CD8-positive, alpha-beta memory T cell (primary cell): ENCODE measurements at places on chromosomes 16 and 17. TPM values are rescaled to one million over a fixed set of nuclear protein-coding genes. Genes with fewer than 3 reads are reported as not detected.

- no peaks in the 10 kb centered on the region for H3K27me3 ChIP-seq
- no peak overlapping the region for H3K27ac ChIP-seq
- peaks cover 7% of the 10 kb centered on the region for H3K36me3 ChIP-seq
- H3K4me1 ChIP-seq = peaks cover 6% of the 10 kb centered on the region
These were observed 6.3 kb downstream of the ZNF689 start for GRCh38 chr16:30603945-30604315.

DNA sequence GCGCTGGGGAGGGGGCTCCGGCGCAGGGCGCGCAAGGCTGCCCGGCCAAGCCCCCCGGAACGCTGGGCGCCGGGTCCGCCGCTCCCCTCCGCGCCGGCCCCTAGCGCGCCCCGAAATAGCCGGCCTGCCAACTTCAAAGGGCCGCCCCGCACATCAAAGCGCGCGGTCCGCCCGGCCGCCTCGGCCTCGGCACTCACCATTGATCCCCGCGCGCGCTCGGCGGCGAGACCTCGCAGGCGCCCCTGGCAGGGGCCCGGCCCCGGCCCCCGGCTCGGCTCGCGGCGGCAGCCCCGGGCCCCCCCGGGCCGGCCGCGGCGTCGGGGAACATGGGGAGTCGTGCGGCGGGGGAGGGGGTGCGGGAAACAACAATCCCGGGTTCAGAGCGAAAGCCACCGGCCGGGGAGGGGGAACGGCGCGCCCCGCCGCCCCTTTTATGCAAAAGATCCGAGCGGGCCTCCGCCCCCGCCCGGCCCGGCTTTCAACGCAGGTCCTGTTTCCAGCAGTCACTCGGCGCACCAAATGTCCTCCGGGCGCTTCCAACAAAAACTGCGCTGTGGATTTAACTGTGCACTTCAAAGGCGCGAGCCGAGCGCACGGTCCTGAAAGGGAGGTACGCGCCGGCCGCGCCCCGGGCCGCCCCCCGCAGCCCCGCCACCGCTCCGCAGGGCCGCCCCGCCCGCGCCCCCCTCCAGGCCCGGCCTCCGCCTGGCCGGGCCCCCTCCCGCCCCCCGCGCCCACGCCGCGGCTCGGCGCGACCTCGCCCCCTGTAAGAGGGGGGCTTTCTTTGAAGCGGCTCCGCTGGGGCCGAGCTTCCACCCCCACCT lies 608 bp downstream of the AXIN2 start:
- peaks cover 14% of the 10 kb centered on the region for H3K4me1 ChIP-seq
- H3K4me3 ChIP-seq = peak overlapping the region; percentile 78
- no peaks in the 10 kb centered on the region for H3K36me3 ChIP-seq

DNA sequence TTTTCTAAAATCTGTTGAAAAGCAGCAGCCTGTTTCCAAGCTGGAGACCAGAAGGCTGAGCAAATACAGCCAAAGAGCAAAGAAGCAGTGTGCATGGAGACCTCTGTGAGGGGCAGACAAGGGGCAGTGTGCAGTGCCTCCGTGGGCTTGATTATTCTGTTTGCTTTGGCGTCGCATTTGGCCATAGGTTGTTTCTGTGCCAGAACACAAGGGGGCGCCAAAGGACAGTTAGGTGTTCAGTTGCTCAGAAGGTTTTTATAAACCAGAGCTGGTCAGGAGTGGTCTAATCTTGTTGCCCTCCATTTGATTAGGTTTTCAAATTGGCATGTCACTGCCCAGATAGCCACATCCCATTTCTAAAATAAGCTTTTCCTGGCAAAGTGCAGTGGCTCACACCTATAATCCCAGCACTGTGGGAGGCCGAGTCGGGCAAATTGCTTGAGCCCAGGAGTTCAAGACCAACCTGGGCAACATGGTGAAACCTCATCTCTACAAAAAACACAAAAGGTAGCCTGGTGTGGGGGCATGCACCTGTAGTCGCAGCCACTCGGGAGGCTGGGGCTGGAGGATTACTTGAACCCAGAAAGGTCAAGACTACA lies 10.6 kb downstream of the MYH3 start:
- no peaks in the 10 kb centered on the region for H3K4me1 ChIP-seq
- no peaks in the 10 kb centered on the region for H3K36me3 ChIP-seq
- H3K27me3 ChIP-seq = no peaks in the 10 kb centered on the region
- peak; percentile 61 for DNase-seq
- no peak overlapping the region for H3K27ac ChIP-seq
- H3K4me3 ChIP-seq = no peak overlapping the region

Gene CDRT15
- polyA plus RNA-seq = not detected
